ENCODE measurements at places on chromosomes 5 and 9. TPM values are rescaled to one million over a fixed set of nuclear protein-coding genes. Genes with fewer than 3 reads are reported as not detected.

The DAB2 gene
- total RNA-seq: 222 TPM

DNA sequence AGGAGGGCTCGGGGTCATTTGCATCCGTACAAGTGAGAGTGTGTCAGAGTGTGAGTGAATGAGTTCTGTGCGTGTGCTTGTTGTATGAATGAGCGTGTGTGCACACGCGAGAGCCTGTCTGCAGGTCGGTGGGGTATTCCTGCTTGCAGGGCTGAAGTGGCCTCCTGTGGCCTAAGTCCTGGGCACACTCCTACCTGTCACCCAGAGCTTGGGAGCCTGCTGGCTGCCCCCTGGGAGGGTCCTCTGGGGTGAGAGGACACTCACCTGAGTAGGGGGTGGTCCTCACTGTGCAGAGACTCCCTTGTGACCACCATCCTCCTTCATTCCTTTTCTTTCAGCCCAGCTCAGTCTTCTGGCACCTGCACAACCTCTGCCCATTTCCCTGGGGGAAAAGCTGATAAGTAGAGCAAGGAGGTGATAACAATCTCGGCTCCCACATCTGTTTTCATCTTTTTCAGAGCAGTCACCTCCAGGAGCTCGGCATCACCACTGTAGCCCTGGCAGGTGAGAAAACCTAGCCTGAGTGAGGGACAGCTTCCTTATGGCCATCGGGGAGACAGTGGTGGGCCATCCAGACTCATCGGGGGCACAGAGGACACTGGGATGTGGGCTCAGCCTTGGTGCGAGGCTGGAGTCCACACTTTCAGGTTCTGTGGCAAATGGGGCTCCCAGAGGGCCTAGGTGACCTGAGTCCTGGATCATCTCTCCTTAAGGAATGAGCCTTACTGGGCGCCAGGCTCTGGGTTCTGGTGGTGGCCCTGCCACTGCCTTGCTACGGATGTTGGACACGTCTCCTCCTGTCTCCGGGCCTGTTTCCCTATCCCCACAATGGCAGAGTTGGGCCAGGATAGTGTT is 38.7 kb upstream of the SYNPO start:
- DNase-seq: no peak

The VDAC1 gene
- total RNA-seq: 252 TPM

The PCDHA7 gene
- 0.13 TPM for total RNA-seq

The SLC6A19 gene
- not detected for total RNA-seq

DNA sequence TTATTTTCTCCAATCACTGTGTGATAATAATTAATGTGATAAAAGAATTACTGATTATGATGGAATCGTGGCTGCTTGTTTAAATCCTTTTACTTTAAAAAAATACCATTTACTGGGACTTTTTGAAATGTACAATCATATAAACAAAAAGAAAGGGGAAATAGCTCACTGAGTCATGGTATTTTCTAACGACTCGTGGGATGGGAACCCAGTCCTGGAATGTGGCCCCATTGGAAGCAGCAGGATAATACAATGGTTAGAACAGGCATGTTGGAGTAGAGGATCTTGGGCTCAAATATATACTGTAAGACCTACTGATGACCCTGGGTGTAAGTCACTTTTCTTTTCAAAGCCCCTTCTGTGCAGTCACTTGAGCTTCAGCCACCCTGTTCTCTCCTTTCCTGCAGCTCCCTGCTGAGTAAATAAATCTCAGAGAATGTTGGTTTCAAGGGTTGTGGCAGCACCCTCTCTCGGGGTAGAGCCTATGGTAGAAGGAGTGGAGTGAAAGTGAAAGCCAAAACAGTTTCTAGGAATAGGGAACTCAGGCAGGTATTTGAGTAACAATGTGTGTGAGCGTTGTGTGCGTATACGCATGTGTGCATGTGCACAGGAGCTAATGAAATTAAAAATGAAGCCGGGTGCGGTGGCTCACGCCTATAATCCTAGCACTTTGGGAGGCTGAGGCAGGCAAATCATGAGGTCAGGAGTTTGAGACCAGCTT is 40.8 kb upstream of the LARP1 start:
- peak; percentile 34 for DNase-seq

- DNase-seq: no peak
Measured at GRCh38 chr5:148382961-148383360, 797 bp upstream of the FBXO38 start.

DNA sequence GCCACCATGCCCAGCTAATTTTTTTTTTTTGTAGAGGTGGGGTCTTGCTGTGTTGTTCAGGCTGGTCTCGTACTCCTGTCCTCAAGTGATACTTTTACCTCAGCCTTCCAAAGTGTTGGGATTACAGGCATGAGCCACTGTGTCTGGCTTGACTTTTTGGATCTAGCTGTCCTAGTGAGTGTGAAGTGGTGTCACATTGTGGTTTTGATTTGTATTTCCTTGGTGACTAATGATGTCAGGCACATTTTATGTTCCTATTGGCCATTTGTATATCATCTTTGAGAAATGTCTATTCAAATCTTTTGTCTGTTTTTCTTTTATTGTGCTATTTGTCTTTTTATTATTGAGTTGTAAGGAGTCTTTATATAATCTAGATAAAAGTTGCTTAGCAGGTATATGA is 53.5 kb upstream of the MCCC2 start:
- peak; percentile 39 for DNase-seq

The C5orf63 gene
- total RNA-seq: 1.2 TPM

GRCh38 chr5:1262381-1262780 is 32.5 kb downstream of the TERT start:
- DNase-seq: no peak

The PHYKPL gene
- 28.4 TPM for total RNA-seq

DNA sequence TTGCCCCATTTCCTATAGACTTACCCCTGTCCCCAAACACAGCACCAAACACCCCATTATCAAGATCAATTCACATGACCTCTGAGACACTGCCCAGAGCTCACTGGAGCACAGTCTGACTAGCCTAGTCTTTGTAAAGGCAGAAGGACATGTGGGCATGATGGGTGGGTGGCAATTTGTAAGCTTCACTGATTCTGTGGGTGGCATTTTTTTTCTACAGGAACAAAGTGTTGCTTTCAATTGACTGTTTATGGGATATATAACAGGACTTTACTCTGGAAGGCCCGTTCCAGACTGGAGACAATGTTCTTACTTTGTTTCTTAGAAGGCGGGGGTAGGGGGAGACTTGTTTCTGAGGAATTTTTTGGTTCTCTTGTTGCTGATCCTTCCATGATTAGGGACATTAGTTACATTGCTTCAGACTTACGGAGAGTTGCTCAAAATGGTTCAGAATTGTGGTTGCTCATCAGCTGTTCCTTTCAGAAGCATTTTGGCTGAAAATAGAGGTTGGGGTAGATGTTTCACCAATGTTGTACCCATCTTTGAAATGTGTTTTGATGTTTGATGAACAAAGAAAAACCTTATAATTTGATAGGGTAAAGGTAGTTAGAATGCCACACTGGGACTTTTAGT is 20.2 kb downstream of the NNT start:
- no peak for DNase-seq

GRCh38 chr5:136061630-136062365 is 33.0 kb downstream of the TGFBI start:
- DNase-seq: no peak

DNA sequence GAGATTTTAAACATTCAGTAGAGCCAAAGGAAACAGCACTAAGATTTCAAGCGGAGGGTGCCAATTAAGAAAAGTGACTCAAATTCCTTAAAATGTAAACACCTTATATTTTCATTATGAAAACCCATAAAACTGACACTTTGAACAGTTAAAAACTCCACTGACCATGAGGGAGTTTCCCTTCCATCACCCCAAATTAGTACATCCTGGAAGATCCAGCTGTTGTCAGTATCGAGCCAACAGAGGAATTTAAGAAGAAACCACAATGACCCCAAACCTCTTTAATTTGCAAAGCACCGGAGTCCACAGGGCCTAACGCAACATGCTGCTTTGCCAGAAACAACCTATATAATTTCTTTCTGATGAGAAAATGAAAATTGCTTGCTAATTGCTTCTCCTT is 41.3 kb downstream of the ROR2 start:
- no peak for DNase-seq

- DNase-seq: no peak
Measured at GRCh38 chr5:61053937-61054336, 108.3 kb downstream of the SMIM15 start.

The NEUROG1 gene
- total RNA-seq: not detected

The NDFIP1 gene
- total RNA-seq: 32.9 TPM

The KIF2A gene
- total RNA-seq: 67.0 TPM

The PFN3 gene
- not detected for total RNA-seq
